MM.1S (cell line): ENCODE measurements at places on chromosomes 11 and 22.

GRCh38 chr11:131857246-131857645, 486.8 kb downstream of the NTM start:
- DNase-seq, result no peak

DNA sequence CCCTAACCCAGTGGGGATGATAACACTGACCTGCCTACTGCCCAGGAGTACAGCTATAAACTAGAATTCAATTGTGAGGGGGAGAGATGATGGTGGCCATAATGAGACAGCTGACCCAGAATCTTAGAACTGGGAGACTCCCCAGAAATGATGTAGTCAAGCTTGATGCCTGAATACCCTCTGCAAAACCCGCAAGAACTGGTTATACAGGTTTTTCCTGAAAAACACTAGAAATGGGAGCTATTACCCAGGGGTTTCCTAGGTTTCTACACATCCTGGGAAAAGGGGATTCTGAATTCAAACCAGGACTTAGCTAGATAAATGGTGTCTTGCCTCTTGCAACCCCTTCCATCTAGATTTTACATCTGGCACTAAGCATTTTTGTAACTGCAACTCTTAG, 113.8 kb upstream of the NARS2 start:
- DNase-seq, result no peak

- DNase-seq, result no peak
These were observed 11.0 kb downstream of the PTPRJ start for GRCh38 chr11:47991266-47991830.

DNA sequence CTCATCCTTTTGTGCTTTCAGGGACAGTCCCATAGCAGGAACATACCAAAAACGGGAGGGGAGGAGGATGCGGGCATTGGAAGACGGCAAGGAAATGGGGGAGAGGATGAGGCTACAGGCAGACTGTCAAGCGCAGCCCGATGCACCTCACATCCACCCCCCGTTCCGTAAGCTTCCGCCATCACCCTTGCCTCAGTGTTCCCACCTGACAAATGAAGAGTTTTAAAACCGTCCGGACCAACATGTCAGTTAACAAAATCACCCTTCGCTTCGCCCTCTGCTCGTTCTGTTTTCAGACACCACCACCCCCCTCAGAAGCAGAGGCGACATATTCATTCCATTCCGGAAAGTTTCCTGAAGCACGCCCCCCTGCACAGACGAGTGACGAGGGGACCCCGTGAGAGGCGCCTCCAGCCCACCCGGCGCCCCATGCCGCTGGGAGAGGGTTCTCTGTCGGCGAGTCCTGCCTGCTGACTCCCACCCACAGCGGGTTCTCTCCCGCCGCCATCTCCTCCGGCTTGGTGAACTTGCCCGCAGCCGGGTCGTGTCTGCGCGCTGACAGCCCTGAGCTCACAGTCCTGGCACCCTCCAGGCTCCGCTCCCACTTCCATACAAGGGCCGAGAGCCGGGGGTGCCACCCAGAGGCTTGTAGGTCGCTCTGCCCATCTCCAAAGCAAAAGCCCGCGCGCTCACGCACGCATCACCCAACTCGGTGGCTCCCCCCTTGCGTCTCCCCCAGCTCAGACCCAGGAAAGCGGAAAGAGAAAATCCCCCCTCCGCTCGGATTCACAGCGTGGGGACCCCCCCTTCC, 1.5 kb downstream of the IGSF9B start:
- DNase-seq, result no peak

DNA sequence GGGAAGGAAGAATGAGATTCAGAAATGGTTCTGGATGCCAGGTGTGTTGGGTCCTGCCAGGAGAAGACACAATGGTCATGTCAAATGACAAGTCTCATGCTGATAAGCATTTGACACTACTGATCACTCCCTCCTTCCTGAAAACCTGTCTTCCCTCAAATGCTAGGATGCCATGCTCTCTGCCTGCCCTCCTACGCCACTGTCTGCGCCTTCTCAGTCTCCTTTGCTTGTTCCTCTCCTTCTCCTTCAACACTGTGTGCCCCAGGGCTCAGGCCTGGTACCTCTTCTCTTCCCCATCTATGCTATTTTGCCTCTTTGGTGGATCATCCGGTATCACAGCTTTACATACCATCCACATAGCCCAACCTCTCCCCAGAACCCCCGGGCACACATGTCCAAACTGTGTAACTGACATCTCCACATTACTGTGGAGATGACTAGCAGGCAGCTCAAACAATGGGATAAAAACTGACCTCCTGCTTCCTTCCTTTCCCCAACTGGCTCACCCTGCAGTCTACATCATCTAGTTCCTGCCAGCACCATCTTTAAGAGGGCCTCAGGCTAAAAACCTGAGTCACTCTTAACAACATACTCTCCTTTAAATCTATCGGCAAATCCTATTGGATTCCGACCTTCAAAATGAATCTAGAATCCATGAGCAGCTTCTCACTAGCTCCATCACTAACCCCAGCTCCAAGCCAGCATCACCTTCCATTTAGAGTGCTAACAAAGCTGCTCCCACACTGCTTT, 8.2 kb downstream of the AP1B1 start:
- DNase-seq, result no peak

GRCh38 chr22:40855071-40855978, 1.1 kb downstream of the ST13 start:
- no peak for DNase-seq
